CD4-positive, CD25-positive, alpha-beta regulatory T cell (primary cell): ENCODE measurements at places on chromosomes 13 and 19.

DNA sequence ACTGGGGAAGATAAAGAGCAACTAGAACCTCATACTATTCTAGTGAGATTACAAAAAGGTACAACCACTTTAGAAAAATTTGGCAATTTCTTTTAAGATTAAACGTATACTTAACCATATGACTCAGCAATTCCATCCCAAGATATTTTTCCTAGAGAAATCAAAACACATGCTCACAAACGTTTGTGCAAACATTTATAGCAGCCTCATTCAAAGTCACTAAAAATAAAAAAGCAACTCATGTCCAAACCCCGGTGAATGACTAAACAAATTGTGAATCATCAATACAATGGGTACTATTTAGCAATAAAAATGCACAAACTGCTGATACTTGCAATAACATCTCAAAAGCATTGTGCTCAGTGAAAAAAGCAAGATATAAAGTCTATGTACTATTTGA is 121.5 kb downstream of the FRY start:
- DNase-seq: no peak

GRCh38 chr13:76735641-76736040 is 150.6 kb downstream of the KCTD12 start:
- no peak for DNase-seq

- no peak for DNase-seq
These were observed 1212.0 kb downstream of the PCDH17 start for GRCh38 chr13:58843567-58843966.

GRCh38 chr13:107006661-107007060 is 438.7 kb upstream of the ARGLU1 start:
- DNase-seq: no peak

DNA sequence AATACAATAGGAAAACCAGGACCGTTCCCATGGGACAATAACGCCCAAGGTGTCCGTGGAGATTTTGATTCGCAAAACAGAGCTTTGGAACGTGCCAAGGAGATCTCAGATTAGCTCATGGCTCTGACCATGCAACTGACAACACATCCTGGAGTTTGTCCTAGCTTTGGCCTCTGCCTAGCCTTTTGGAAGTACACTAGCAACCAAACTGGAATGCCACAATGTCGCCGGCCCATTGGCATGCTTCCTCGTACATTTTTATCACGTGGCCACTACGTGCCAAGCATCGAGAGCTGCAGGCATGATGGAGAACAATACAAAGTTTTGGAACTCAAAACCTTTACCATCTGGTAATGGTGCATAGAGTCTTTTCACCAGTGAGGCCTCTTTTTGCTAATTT is 256.5 kb downstream of the DCLK1 start:
- no peak for DNase-seq
